ENCODE measurements at places on chromosomes 5 and 9.

DNA sequence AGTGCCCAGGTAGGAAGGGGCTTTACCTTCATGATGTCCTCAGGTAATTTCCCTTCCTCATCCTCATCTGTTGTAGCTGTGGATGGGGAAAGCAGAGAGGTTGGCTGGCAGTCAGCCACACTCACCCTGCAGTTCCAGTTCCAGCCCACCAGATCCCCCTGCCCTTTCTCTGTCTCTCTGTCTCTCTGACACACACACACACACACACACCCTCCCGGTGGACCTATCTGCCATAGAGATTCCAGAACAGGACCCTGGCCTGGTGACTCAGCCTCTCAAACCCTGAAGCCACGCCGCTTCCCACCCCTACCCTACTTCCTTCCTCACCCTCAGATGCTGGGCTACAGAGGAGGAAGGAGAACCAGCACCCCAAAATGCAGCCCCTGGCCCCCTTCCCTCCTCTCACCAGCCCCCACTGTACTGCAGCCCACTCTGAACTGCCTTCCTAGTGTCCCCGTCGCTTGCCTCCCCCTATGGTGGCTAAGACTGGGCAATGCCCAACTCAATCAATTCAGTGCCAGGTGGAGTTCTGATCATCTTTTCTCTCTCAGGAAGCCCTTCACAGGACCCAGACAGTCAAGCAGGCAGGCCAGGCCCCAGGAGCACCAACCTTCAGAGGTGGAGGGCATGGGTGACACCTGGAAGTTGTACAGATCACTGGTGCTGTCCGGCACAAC is 4.8 kb downstream of the IRF1 start:
- DNase-seq = no peak

DNA sequence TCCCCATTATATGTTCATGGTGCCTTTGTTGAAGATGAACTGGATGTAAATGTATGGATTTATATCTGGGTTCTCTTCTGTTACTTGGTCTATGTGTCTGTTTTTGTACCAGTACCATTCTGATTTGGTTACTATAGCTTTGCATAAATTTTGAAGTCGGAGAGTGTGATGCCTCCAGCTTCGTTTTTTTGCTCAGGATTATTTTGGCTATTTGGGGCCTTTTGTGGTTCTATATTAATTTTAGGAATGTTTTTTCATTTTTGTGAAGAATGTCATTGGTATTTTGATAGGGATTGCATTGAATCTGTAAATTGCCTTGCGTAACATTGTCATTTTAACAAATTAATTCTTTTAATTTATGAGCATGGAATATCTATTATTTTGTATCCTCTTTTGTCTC is 36.6 kb upstream of the ZNF366 start:
- no peak for DNase-seq

- no peak for DNase-seq
Observed at GRCh38 chr9:9847750-9848149, 765.1 kb downstream of the PTPRD start.

GRCh38 chr9:75847085-75847484 is 43.4 kb upstream of the PCSK5 start:
- no peak for DNase-seq

DNA sequence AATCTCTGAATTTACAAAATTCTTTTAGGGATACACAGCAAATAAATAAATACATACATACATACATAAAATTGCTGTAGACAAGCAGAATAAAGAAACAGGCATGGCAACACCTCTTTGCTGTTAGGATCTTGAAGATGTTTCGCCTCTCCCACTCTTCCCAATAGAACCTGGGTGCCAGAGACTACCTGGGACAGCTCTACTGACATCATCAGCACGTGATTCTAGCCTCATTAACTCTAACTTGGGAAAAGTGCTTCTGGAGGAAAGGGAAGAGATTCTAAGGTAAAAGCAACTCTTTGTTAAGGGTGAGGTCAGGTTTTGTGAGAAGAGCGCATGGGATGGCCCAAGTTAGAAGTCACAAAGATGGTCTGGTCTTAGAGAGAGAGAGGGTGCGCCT is 339.1 kb downstream of the RFX3 start:
- DNase-seq = no peak

GRCh38 chr9:76646249-76646648 is 118.0 kb upstream of the PCA3 start:
- no peak for DNase-seq

GRCh38 chr5:95114305-95114704 is 170.6 kb downstream of the MCTP1 start:
- no peak for DNase-seq

GRCh38 chr9:9337129-9337528 is 1275.7 kb downstream of the PTPRD start:
- no peak for DNase-seq

- DNase-seq = peak; percentile 36
Observed at GRCh38 chr5:82365744-82366228, 87.6 kb upstream of the RPS23 start.

DNA sequence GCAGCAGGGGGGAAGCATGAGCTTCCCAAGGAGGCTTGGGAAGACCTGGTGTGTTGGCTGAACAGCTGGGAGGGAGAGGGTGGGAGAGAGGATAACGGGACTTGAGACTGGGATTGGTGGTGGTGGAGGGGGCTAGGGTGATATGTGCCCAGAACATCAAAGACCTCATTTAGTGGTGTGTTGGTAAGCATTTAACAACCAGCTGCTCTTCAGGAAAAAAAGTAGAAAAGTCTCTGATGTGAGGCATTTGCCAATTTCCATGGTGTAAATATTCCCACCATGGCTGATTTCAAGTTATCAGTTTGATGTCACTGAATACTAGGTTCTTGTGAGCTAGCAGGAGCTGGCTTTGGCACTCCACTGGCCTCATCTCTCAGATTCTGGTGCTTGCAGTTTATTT is 170.8 kb downstream of the MACROH2A1 start:
- no peak for DNase-seq

GRCh38 chr9:127449332-127449966 is 1.8 kb downstream of the RPL12 start:
- DNase-seq = no peak

DNA sequence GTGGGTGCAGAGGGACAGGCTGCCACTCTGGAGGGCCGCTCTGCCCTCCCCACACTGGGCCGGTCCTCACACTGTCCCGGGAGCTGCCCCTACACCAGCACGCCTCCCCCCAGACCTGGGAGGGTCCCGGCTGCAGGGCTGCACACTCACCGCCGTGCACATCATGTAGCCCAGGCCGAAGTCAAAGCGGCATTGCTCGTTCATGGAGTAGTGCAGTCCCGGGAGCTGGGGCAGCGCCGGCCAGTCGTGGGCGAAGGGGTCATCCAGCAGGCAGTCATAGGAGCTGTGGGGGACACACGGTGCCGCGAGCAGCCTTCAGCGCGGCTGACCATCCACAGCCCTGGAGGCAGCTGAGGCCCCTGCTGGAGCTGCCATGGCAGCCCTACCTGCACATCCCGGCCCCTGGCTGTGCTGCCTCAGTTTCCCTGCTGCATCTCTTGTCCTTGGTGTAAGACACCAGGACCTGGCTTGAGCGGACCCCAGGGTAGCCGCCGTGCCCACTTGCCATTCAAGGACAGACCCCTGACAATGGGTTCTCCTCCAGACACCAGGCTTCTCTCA is 93.2 kb downstream of the ZNF354C start:
- no peak for DNase-seq

DNA sequence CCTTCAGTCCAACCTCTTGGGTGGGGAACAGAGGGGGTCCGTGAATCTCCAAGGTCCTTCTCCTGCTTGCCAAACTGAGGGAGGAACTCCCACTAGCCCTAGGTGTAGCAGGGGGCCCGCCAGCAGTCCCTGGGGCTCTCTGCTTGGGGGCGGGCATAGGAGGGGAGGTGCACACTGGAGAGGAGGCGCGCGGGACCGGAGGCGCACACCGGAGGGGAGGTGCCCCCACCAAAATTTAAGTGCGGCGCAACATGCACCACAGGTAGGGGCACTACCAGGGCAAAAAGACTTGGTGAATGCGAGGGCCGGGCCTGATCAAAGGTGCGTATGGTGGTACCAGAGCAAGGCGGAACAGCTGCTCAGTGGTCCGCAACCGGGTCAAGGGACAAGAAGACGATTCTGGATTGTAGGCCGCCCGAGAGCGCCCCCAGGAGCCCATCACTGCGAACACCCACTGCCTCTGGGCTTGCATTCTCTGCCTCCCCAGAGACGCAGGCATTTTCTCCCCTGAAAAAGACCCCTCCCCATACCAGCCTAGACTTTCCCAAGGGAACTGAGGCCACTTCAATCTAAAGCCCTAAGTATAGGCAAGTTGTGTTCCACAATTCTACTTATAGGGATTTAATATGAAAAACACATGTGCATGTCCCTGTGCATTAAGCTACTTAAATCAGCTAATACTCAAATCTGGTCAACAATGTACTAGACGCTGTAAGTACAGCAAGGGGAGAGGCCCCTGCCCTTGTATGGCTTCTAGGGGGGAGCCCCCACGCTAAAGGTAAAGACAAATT is 50.6 kb downstream of the TGFBI start:
- DNase-seq = no peak

GRCh38 chr9:120974181-120974580 is 47.6 kb upstream of the TRAF1 start:
- no peak for DNase-seq

- no peak for DNase-seq
Observed at GRCh38 chr5:143582869-143583268, 179.4 kb upstream of the NR3C1 start.

GRCh38 chr5:153660919-153661318 is 170.4 kb downstream of the GRIA1 start:
- DNase-seq = no peak

GRCh38 chr5:172005708-172006320 is 624 bp downstream of the FBXW11 start:
- no peak for DNase-seq
